Gastrocnemius medialis (tissue), 4 donors: ENCODE measurements at places on chromosomes 3 and 15. TPM values are rescaled to one million over a fixed set of nuclear protein-coding genes. Genes with fewer than 3 reads are reported as not detected.
A peak's percentile ranks its signal among the peaks of the same experiment; 100 is the strongest.

DNA sequence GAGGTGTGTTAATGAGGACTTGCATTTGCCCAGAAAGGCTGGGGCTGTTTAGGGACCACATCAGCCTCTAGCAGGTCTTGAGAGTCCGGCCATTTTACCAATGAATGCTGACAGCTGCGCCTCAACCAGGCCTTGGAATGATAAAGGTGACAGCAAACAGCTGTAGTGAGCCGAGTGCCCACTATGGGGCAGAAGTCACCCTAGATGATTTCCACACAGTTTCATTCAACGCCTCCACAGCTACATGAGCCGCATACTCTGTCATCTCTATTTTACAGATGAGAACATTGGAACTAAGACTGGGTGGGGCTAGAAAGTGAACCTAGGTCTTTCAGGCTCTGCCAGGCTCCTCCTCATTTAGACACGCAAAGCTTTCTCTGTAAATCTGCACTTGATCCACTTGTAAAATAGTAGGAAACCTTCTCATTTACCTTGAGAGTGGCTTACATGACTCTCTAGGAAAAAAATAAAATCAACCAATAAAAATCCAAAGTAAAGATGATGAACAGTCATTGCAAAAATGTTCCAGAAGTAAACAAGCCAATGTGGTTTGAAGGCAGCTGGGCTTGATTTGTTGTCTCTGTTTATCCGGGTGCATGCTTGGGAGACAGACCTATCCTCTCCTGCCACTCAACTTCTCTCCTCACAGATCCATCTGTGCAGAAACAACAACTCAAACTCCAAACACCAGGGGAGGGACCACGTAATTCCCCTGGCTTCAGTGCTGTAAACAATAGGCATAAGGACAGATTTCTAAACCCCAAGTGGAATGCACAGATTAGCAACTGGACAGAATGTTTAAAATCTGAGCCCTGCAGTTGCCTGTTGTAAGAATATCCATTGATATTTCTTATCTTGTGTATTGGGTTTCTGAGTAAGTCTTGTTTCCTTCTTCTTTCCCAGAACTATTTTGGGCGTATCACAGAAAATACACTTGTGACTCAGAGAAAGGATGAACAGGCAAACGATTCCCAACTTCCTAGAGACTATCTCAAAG is 31.5 kb upstream of the LDHAL6B start:
- DNase-seq, result peak; percentile 39

- DNase-seq, result no peak
These were observed 21.1 kb upstream of the KLHL6 start for GRCh38 chr3:183576487-183577107.

GRCh38 chr3:171101982-171102641 is 75.6 kb upstream of the SLC2A2 start:
- no peak for DNase-seq

The IQCF5 gene
- total RNA-seq, result not detected

DNA sequence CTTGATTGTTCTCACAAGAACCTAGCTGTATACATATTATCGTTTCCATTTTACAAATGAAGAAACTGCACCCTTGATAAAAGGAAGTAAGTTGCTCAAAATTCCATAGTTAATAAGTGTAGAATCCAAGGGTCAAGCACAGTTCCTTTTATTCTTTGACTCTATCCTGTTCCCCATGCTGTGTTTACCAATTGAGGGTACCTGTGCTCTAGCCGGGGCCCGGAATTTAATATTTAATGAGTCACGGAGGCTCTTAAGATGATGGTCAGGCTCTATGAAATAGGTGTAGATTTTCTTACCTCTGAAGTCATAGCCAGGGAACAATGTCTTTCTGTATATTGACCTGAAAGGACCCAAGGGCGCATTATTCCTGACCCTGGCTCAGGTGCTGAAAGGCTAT is 65.2 kb downstream of the LPP start:
- DNase-seq, result no peak

- DNase-seq, result no peak
These were observed 29.4 kb downstream of the TP53BP1 start for GRCh38 chr15:43463507-43463906.

The CCR9 gene
- 0.09 TPM for total RNA-seq

- no peak for DNase-seq
These were observed 32.8 kb downstream of the LINGO1 start for GRCh38 chr15:77599899-77600298.

DNA sequence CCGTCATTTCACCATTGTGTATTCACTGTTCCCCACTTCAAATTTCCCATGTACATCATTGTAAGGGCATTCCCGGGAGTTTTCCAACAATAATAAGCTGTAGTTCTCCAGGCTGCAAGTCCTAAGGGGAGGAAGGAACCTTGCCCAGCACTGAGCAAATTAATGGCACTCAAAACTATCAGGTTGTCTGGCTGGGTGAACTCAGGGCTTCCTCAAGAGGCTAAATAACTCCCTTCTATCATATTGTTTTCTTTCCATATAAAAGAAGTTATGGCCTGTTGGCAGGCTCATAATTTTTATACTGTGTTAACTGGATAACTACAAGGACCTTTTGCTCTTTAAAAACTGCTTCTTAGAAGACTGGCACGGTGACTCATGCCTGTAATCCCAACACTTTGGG is 71.4 kb downstream of the SEMA6D start:
- no peak for DNase-seq

GRCh38 chr3:184345317-184346144 is 8.1 kb downstream of the FAM131A start:
- DNase-seq, result peak; percentile 90

The GOLGA6L26 gene
- not detected for total RNA-seq

GRCh38 chr3:126473292-126474168 is 2.2 kb downstream of the ZXDC start:
- DNase-seq, result no peak

The SLC28A2 gene
- total RNA-seq, result not detected

- no peak for DNase-seq
These were observed 213.8 kb upstream of the C2CD4B start for GRCh38 chr15:62378772-62379498.

The SPSB4 gene
- 0.35 TPM for total RNA-seq

DNA sequence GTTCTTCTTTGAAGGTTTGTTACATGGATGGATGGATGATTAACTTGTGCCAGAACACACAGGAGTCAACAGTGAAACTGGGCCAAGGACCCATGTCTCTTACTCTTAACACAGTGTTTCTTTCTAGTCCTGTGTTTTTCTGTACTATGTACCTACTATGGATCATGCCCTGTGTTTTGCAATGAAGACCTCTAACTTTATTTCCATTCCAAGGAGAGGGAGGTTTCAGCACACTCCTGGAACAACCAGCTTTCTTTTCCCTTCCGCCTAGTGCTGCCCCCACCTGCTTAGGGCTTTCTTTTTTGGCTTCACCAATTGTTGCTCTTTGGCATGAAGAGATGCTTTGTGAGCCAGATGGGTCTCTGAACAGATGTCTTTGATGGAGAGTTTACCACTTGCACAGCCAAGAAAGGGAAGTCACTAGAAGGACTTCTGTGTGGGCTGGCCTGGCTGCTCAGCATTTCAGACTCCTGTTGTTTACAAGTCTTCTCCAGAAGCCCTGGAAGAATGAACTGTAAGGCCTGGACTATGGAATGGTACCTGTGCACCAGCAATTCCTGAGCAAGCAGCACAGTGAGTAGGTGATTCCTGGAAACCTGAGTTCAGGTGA is 44.5 kb downstream of the SNAPC5 start:
- peak; percentile 6 for DNase-seq

DNA sequence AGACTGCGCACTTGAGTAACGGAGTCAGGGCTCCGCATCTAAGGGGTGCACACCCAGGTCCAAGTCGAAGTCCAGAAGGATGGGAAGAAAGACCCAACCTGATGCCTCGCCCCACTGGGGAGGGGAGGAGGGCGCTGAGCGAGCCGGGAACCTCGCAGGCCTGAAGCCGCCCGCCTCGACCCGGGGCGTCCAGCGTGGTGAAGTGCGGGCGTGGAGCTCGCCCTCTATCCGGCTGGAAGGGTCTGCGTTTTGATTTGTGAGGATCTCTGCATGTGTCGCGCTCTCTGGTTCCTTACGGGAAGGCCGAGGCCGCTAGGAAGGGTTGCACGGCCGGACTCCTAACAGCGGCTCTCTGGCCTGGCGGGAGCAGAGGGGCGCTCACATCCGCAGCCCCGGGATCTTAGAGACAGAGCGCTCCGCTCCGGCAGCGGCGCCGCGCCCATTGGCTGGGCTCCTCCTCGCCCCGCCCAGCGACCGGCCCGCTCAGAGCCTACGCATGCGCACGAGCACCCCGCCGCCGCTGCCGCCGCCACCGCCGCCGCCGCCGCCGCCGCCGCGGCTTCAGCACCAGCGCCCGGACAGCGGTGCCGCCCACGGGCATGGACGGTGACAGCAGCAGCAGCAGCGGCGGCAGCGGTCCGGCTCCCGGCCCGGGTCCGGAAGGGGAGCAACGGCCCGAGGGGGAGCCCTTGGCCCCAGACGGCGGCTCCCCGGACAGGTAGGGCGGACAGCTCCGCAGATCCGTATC is at the start of gene DISP2:
DISP2 (plus strand) TSS at position 497 of the 748 bp plus-strand sequence; CDS start at position 600, 103 bp downstream.
- DNase-seq, result peak; percentile 66

DNA sequence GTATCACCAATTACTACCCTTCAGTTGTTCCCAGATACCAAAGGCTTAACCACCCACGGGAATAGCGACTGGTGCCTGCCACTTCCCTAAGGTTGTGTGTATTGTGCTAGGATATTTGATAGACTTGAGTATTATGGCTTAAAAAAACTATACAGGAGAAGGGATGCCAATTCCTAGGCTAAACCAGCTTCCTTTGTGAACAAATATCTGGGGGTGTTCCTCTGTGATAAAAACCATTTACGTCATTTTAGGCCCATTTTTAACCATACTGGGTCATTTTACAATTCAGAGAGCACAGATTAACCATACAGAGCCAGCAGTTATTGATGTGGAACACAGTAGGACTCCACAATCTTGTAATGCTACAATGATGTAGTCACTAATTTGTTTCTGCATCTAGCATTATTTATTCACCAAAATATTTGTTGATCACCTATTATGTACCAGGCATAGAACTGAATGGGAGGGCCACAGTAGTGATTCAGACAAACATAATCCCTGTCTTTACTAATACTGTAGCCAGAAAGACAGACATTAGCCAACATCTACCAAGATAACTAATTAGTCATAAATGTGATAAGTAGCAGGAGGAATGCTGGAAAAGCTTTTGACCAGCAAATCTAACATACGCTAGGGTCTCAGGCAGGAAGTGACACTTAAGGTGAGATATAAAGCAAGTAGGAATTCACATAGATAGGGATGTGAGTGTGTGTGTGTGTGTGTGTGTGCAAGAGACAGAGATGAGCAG is 184.8 kb downstream of the MECOM start:
- DNase-seq, result no peak

The RARB gene
- total RNA-seq, result 3.0 TPM

The GHRL gene
- total RNA-seq, result not detected

The SCAMP5 gene
- not detected for total RNA-seq

DNA sequence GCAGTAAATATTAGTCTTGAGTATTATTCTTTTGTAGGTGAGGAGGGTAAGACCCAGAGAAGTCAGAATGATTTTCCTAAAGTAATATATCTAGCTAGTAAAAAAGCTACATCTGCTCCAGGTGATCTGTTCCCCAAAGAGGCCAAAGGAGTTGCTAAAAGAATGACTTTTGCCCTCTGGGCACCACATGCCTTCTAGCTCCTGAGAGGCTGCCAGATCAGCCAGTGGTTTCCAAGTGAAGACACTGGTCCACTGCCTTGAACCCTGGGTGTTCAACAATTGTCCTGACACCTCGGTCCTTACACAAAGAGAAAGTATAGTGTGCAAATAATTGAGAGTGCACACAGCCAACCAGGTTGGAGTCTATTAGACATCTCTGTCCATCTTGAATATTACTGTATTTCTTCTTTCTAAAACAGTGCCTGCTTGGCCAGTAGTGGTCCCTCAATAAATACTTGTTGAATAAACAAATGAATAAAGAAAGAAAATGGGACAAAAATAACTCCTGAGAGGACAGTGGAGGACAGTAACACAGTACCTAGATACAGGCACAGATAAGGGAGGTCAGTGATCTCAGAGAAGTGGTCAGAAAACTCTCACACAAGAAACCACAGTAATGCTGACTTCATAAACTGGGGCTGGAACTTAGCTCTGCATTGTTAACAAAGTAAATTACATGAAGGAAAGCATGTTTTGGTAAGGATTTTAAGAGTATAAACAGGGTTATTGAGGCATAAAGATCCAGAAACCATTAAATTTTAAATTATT is 56.6 kb upstream of the CSTA start:
- DNase-seq, result no peak

The RPP25 gene
- 2.8 TPM for total RNA-seq

The APOD gene
- 608 TPM for total RNA-seq

DNA sequence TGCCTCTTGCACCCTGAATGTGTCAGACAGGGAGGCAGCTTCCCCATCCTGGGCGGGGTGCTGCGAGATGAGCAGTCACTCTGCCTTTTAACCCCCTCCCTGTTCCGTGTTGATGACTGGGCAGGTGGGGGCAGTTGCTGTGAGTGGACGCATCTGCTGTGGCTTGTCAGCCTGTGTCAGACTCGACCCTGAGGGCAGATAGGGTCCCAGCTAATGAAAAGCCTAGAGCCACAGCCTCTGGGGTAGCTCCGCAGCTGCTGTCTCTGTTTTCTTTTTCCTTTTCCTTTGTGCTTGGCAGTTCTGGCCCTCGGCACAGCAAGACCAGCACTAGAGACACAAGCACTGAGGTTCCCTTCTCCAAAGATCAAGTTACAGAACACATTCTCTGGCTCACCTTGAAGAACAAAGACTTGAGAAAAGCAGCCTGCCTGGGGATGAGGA is 43.0 kb upstream of the GLCE start:
- DNase-seq, result no peak

DNA sequence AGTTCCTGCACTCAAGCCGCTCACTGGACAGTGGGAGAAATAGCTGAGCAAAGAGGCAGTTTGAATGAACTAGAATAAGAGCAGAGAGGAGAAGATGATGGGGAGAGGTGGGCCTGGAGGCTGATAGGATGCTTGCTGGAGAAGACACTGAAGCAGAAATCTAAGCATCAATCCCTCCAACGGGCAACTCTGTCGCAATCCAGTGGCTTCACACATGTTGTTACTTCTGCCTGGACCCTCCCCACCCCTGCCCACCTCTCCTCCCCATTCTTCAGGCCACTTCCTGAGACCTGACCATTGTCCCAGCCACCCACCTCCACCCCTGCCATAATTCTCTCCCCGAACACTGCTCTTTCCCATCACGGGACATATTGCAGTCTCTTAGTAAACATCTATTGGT is 76.0 kb downstream of the SRGAP3 start:
- no peak for DNase-seq

The PLAAT1 gene
- 25.0 TPM for total RNA-seq
